ENCODE measurements at places on chromosomes 13 and 19.

GRCh38 chr19:16062789-16063188, 13.5 kb upstream of the TPM4 start:
- DNase-seq, result no peak

GRCh38 chr13:35836446-35836845, 294.7 kb downstream of the DCLK1 start:
- DNase-seq, result no peak

DNA sequence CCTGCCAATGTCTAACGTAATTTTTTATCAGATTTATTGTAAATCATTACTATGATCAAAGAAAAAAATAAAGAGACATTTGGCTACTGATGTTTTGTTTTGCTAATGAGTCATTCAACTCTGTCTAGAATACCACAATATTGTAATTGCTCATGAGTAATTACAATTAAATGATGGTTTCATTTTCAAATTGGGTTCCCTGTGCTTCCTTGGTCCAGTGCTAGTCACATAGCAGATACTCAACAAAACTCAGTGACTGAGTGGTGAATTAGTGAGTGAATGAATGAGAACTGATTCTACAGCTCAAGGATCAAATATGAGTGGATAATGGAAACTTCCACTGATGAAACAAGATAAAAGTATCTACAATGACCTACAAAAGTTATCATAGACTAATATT, 304.7 kb downstream of the POU4F1 start:
- no peak for DNase-seq

- DNase-seq, result no peak
These were observed 292.0 kb upstream of the ZNF507 start for GRCh38 chr19:32053376-32053775.

DNA sequence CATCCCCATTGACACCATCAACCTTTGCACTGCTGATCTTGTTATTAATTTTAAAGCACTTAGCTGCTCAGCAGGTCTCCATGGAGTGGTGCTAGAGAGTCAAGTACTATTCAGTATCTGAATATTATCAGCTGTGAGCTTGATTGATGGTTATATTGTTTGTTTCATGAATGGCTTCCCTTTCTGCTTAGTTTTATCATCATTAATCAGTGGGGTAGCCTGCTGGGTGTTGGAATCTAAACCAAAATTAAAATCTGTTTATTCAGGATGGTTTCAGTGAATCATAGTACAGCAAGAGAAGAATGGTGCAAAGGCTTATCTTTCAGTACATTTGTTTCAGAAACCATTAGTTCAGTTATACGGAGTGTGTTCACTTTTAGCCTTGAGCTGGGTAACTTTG, 42.5 kb upstream of the SCEL start:
- DNase-seq, result no peak

Measured in stimulated activated CD8-positive, alpha-beta memory T cell treated with anti-CD3 and anti-CD28 coated beads, Interleukin-12 subunit alpha, Interleukin-12 subunit beta, amount 100 ng/mL, for 4 hours (primary cell).